ENCODE measurements at places on chromosomes 7 and 10.
A peak's percentile ranks its signal among the peaks of the same experiment; 100 is the strongest.

- DNase-seq: no peak
Observed at GRCh38 chr10:124465003-124465776, 3.6 kb downstream of the LHPP start.

GRCh38 chr10:37777056-37777455 is 80.4 kb downstream of the ZNF248 start:
- DNase-seq: no peak

DNA sequence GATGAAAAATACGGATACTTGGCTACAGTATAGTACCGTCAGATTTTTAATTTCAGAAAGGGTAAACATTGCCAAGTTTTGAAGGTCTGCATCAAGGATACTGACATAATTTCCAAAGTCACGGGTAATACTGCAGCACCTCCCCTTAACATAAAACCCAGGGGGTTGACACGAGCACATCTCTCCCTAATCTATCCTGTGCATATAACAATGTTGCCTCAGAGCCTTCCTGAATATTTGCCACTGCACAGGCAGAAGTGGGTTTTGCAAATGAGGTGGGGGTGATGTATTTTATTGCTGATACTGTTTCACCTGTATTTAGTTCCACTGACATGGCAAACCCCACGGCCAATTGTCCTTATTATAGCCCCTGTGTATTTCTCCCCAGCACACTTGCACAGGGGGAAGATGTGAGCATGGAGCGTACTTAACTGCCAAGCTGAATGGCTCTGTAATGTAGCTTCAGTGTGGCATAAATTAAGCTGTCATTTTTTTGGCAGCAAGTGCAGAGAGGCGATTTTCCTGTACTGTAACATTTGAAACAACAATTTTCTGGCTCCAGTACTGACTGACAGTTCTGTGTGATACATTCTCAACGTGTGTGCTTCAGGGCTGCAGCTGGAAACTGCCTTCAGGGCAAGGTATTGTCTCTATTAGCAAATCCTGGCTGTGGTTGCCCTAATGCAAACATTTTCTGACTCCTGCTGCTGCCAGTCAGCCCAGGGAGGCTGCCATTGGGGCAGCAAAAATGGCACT is 299.6 kb upstream of the SP4 start:
- peak; percentile 100 for DNase-seq

DNA sequence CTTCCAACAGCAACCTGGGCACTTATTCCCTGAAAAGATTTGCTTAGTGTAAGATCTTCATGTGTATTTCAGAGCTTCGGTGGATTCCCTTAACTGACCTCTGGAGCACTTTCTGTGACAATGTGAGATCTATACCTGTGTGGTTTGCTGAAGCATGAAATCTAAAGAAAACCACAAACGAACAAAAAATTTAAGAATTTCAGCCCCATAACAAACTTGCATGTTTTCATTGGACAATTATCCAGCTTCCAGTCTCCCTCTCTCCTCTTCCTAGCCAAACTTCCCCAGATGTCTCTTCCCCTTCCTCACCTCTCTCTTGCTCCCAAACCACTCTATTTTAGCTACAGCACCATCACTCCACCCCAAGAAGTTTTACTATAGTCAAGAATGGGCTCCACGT is 279.9 kb upstream of the SORCS1 start:
- no peak for DNase-seq

DNA sequence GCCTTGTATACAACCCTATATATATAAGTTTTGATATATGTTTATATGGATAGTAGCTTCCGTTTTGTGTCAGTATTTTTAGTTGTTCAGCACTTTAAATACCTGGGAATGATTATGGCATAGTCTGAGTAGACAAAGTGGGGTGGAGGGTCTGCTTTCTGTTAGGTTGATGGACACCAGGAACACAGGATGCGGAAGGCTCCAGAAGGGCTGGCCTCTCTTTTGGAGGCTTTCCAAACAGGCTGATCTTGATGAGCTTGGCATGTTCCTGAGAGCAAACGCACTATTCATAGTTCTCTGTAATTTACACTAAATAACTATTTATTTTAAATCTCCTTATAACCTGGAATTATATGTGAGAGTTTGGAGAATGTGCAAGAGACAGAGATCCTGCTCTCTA is 12.7 kb downstream of the AKR1E2 start:
- no peak for DNase-seq

- DNase-seq: no peak
Observed at GRCh38 chr7:77425101-77426051, 9.2 kb upstream of the GSAP start.

DNA sequence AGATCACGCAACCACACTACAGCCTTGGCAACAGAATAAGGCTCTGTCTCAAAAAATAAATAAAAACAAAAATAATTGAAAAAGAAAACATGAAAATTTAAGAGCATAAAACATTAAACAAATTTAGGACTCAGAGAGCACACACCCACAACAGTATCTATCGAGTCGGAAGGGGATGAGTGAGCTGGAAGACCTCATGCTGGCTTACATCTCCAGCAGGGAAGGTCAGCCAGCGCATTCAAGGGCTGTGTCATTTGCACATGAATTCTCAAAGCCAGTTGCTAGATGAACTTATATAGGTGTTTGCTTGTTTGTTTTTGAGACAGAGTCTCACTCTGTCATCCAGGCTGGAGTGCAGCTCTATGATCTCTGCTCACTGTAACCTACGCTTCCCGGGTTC is 50.3 kb downstream of the SRRM3 start:
- no peak for DNase-seq

- DNase-seq: no peak
Observed at GRCh38 chr10:35612385-35613106, 7.4 kb downstream of the GJD4 start.

DNA sequence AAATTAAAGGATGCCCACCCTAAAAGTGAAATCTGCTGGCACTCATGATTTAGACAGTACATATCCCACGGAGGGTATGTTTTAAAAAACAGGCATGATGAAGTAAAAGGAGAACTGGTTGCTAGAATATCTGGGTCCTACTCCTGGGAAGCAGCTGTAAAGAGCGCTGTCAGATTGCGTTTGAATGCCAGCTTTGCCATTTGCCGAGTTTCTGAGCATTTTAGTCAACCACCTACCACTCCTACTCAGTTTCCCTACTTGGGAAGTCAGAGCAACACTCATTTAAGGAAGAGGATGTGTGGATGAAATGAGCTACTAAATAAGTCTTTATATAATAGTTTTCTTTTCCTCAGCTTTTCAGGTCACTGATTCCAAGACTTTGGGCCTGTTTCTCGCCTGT is 1.1 kb upstream of the UMAD1 start:
- DNase-seq: no peak

DNA sequence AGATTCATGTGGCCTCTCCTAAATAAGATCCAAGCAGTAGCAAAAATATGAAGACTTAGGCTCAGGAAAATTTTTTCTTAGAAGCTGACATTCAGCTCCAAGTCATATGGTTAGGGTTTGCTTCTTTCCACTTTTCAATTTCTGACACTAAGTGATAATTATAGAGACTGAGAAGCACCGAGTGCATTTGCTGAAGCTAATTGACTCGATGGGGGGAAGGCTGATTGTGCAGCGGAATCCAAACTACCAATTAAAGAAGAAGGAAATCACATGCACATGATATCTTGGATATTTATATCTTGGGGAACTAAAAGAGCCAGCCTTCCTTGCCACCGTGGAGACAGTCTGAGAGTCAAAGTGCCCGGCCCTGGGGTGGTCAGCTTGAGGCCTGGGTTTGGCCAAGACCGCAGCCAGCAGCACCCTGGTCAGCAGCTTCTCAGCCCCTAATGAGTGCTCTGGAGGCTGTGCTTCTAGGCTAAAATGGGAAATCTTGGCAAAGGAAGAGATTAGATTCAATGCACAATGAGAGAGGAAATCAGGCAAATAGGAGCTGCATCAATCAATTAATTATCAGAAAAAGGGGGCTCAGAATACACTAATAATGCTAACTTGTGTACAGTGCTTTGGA is 589.3 kb downstream of the NRG3 start:
- no peak for DNase-seq

DNA sequence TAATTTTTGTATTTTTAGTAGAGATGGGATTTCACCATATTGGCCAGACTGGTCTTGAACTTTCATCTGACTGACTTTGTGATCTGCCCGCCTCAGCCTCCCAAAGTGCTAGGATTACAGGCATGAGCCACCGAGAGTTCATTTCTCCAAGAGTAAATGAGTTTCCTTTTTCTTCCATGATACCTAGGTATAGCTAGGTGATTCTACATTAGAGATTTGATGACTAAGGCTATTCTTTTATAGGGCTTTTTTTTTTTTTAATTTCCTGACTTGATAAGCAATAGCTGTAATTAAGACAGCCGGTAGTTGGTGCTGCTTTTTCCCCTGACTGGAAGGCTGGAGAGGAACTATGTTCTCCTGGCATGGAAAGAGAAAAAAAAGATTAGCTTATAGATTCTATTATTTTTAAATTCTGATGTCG is 3.3 kb downstream of the PTPN12 start:
- no peak for DNase-seq

DNA sequence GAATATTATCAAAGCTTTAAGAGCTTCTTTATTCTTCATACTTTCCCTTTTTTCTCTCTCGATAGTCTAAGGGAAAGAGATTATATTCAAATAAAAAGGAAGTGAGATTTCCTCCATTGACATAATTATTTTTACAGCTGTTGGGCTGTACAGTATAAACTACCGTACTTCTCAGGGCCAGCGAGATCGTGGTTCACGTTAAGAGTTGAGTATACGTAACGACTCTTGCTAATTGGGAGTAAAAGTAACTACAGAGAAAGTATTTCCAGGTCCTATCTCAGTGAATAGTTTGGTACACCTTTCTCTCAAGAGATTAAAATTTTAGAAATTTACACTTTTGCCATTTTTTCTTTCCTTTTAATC is 57.8 kb downstream of the INPP5F start:
- no peak for DNase-seq

DNA sequence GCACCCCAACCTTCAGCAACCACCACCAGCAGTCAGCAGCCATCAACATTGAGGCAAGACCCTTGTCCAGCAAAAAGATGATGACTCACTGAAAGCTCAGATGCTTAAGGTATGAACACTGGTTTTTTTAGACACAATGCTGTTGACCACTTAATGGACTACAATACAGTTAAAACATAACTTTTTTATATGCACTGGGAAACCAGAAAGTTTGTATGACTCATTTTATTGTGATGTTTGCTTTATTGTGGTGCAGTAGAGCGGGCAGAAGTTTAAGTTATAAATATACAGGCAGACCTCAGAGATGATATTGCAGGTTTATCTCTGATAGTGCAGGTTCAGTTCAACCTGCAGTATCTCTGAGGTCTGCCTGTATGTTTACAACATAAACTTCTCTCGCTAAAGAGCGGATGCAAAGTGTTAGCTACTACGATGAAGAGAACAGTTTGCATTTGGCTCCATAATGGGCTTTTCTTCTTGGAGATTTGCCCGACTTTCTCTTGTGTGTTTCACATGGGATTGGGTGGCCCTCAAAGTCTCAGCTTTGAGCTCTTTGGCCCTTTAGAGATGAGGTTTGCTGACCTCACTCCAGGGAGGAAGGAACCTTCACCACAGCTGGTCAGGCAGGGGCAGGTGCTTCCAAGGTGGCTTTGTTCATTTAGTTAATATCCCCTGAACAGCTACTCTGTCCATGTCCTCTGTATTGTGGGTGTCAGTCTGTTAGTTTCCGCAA is 84.4 kb upstream of the SHH start:
- no peak for DNase-seq

GRCh38 chr10:3194871-3195270 is 22.3 kb upstream of the PITRM1 start:
- no peak for DNase-seq

DNA sequence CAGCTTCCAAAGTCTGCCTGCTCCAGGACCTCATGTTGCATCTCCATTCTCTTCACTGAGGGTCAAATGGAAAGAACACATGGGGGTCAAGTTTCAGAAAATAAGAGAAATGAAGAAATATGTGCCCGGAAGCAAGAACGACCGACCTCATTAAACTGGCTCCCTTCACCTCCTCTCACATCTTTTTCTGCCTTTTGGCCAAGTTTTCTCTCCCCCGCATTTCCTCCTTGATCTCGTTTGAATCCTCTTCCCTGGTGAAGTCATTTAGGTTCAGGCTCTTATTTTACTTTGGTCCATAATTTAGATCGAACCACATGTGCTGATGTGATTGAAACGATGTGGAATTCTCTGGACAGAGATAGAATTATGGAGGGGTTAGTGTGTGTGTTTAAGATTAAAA is 44.2 kb downstream of the EGFR start:
- DNase-seq: no peak

DNA sequence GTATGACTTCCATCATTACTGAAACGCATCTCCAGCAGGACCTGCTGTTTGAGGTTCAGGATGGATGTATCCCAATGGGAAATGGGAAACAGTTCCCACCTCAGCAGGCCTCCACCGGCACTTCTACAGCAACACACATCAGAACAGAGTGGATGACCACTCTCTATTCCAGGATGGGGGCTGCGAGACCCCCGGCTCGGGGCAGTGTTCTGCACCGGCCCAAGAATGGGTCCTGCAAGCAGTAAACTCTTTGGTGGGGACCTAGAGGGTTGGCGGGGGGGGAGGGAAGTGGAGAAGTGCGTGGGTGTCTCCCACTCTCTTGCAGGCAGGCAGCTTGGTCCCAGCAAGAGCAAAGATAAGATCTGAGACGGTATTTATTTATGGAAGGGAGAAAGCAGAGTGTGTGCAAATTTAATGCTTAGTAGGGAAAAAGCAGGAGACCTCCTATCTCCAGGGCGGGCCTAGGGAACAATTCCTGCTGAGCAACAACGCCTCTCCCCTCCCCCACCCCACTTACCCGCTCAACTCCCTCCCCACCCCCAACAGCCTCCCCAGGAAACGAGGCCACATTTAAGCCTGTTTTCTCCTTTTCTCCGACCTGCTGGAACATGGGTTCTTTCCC is 4.0 kb downstream of the SFMBT2 start:
- DNase-seq: no peak

DNA sequence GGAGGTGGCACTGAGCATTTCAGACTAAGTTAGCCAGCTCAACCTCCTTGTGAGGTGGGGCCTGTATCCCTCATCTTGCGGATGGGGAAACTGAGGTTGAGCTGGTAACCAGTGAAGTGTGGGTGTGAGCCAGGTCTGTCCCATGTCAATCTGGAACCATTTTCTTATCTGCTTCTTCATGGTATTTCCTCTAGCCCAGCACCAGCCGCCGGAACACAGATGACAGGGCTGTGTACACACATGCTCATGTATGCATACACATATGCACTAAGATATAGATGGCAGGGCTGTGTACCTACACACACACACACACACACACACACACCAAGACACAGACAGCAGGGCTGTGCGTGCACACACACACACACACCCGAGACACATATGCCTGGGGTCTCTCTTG is 18.5 kb downstream of the RAMP3 start:
- DNase-seq: no peak

DNA sequence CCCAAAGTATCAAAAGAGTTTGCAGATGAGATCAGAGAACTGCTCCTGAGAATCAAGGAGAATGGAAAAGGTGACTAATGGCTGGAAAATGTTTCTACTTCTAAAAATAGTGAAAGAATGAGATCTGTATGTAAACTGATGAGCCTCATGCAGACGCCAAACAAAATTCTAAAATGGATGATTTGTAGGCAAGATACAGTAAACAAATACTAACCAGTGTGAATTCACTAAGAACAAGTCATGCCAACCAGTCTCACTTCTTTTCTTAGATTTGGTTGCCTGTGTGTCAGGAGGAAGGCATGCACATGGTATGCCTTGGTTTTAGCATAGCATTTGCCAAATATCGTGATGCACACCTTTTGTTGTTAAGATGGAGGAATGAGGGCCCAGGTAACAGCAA is 94.9 kb upstream of the PIK3CG start:
- no peak for DNase-seq

GRCh38 chr7:130990178-130990832 is 256.3 kb upstream of the KLF14 start:
- DNase-seq: no peak

GRCh38 chr7:25675789-25676474 is 447.6 kb upstream of the NPVF start:
- DNase-seq: no peak

- DNase-seq: no peak
Observed at GRCh38 chr7:92661651-92662050, 71.5 kb upstream of the FAM133B start.
